ENCODE measurements at places on chromosomes 6 and 20.

DNA sequence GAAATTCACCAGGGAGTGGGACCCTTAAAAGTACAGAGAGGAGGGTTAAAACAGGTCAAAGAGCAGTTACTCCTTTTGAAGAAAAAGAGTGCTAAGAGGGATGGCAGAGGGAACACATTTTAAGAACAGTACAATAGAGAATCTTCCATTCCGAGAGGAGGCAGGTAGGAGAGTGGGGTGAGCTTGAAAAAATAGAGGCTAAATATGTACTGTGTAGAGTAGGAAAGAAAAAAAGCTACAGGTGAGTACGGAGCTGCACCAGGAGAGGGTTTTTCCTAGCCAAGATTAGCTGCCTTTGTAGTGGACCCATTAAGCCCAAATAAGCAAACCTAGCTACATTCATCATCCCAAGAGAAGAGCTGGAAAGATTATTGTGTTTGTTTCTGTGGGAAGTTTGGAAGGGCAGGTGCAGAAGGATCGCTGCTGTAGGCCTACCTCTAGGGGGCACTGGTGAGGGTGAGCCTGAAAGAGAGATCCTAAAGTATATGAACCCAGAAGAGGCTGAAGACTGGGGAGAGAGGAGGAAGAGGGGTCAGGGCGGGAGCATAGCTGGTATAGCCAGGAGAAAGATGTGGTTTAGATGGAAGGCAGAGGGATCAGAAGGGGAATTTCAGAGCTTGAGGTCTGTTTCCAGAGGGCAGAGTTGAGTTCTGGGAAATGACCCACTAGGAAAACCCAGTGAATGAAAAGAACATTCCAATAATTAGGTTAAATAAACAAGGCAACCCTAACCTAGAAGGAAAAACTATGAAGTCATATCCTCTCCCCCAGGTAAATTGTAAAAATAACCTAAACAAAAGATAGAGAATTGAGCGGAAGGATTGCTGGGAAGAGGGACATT lies 50.2 kb upstream of the HINT3 start:
- H3K4me1 ChIP-seq = no peaks in the 10 kb centered on the region
- no peaks in the 10 kb centered on the region for H3K27me3 ChIP-seq
- no peak overlapping the region for H3K27ac ChIP-seq
- H3K4me3 ChIP-seq = no peak overlapping the region

DNA sequence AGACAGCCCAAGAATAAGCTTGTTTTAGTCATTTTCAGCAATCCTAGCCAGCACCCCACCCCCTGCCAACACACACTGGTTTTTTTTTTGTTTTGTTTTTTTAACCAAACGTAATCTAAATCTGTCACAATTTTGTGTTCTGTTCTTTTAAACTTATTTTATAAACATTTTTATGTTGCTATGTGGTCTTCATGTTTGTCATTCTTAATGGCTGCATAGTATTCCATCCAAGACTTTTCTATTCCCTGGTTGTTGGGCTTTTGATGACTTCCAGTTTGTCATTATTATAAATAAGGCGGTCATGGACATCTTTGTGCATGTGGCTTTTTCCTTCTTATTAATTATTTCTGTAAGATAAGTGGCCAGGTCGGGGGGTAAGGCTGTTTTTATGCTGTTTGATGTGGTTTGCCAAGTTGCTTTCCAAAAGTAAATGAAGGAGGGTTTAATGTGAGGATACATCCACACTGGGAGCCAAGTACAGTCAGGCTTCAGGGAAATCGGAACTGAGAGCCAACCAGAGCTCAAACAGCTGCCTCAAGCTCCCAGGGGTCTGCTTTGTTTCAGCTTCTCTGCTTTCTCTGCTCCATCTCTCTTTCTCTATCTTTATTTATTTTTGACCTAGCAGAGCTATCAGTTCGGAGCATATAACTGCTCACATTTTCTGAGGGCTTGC lies 125.8 kb downstream of the VEGFA start:
- no peaks in the 10 kb centered on the region for H3K36me3 ChIP-seq
- peaks cover 5% of the 10 kb centered on the region for H3K4me1 ChIP-seq
- peaks cover 3% of the 10 kb centered on the region for H3K27me3 ChIP-seq
- DNase-seq = no peak

- no peaks in the 10 kb centered on the region for H3K36me3 ChIP-seq
- H3K4me3 ChIP-seq = no peak overlapping the region
- peaks cover 48% of the 10 kb centered on the region for H3K4me1 ChIP-seq
- H3K27me3 ChIP-seq = peaks cover 41% of the 10 kb centered on the region
Observed at GRCh38 chr20:47777220-47777619, 8.1 kb downstream of the SULF2 start.

DNA sequence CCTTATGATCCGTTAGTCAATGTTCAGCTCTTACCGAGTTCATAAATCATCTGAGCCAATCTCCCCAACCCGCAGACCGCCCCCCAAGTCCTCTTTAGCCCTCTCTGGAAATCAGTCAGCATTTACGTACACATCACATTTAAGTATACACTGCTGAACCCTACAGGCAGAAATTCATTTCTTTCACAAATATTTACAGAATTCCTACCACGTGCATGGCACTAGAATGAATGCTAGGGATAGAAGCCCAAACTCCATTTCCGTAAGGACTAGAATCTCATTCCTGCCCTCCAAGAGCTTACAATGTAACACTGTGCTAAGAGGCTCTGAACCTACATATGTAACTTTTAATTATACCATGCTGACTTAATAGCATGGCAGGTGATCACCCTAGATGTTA lies 1.8 kb downstream of the OSER1 start:
- peak overlapping the region; percentile 96 for H3K4me3 ChIP-seq
- peaks cover 21% of the 10 kb centered on the region for H3K36me3 ChIP-seq
- DNase-seq = no peak
- H3K27ac ChIP-seq = peak overlapping the region; percentile 96
- no peaks in the 10 kb centered on the region for H3K27me3 ChIP-seq

GRCh38 chr20:51362254-51362653 lies 180.3 kb downstream of the NFATC2 start:
- H3K4me3 ChIP-seq = no peak overlapping the region
- H3K27ac ChIP-seq = no peak overlapping the region
- peaks cover 39% of the 10 kb centered on the region for H3K27me3 ChIP-seq
- H3K36me3 ChIP-seq = no peaks in the 10 kb centered on the region
- DNase-seq = no peak
- no peaks in the 10 kb centered on the region for H3K4me1 ChIP-seq

DNA sequence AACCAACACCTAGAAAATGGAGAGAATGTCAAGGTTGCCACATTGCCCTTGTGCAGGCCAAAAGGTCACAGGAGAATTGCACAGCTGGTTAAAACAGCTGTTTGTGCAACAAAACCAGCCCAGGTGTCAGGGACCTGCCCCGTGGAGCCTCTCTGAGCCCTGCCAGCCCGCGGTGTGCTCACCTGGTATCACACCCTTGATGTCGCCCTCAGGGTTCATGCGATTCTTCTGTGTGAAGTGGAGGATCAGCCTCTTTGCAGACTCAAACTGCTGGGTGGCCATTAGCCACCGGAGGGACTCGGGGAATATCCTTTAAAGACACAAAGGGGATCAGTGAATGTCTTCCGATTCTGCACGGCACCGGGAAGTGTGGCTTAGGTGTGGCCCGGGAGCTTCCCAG lies 39.2 kb downstream of the PSMG4 start:
- no peak overlapping the region for H3K4me3 ChIP-seq
- no peaks in the 10 kb centered on the region for H3K36me3 ChIP-seq
- H3K4me1 ChIP-seq = peaks cover 8% of the 10 kb centered on the region
- DNase-seq = no peak
- peaks cover 31% of the 10 kb centered on the region for H3K27me3 ChIP-seq

GRCh38 chr6:40794586-40794985 lies 207.4 kb upstream of the LRFN2 start:
- DNase-seq = no peak
- no peak overlapping the region for H3K27ac ChIP-seq
- no peak overlapping the region for H3K4me3 ChIP-seq
- peaks cover 16% of the 10 kb centered on the region for H3K27me3 ChIP-seq

DNA sequence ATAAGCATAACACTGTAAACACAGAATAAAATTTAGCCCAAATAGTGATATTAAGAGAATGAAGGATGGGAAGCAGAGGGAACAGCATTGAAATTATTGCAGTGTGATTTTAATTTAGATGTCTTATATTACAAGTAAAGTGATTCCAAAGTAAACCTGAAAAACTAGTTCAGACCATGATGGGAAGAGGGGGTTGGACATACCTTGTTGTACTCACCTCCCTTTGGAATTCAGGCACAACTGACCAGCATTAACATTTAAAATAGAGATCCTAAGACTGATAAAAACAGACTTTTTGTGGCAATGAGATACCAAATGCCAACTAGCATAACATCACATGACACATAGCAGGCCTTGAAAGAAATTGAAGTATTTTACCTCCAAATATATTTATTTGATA lies 262.6 kb upstream of the PRND start:
- no peak overlapping the region for H3K27ac ChIP-seq
- no peak for DNase-seq
- H3K4me1 ChIP-seq = peaks cover 3% of the 10 kb centered on the region
- no peaks in the 10 kb centered on the region for H3K36me3 ChIP-seq

GRCh38 chr20:1330075-1330830 lies 1.3 kb upstream of the SDCBP2 start:
- H3K27me3 ChIP-seq = no peaks in the 10 kb centered on the region
- peaks cover 77% of the 10 kb centered on the region for H3K4me1 ChIP-seq
- no peaks in the 10 kb centered on the region for H3K36me3 ChIP-seq
- peak; percentile 70 for DNase-seq
- no peak overlapping the region for H3K4me3 ChIP-seq
- peak overlapping the region; percentile 100 for H3K27ac ChIP-seq
